ENCODE measurements at places on chromosomes 6 and 20.
A peak's percentile ranks its signal among the peaks of the same experiment; 100 is the strongest.

- peak; percentile 73 for DNase-seq
These were observed 4.5 kb upstream of the TNXB start for GRCh38 chr6:32113386-32114352.

DNA sequence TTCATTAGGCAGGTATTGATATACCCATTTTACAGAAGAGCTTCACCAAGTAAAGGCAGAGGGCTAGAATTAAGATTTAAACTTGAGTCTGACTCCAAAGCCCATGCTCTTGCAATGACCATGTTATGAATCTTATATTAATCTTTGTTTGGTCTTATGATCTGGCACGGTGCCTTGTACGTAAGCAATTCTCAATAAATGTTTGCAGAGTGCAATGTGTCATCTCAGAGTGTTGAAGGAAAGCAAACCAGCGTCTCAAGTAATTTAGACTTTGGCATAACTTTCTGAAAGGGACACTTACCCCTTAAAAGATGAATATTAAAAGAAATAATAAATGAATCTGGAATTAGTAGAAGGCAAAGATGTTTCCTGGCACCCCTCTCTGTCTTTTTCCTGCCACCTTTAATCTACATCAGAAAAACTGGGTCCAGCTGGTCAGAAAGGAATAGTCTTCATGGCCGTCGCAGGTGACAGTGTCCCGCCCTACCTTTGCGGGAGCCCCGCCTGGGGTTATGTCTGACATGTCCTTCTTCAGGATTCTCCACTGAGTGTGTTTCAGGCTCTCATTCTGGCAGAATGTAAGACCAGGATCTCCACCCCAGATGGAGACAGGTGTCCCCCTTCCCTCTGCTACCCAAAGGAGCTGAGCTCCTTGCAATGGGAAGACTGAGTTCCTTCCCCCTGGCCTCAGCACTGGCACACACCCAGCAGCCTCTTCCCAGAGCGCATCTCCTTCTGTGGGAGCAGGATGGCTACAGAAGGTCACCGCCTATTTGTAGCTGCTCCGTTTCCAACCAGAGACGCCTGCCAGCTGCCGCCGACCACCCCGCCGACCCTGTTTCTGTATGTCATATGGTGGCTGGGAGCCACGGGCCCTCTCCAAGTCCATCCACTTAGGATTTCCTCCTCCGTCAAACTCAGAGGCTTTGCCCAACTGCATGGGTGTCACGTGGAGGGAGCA lies 266.3 kb upstream of the ECI2 start:
- peak; percentile 42 for DNase-seq

- DNase-seq = no peak
These were observed 116.5 kb upstream of the BMP2 start for GRCh38 chr20:6651016-6651415.

GRCh38 chr20:63973636-63974401 lies 4.1 kb upstream of the ZNF512B start:
- DNase-seq = peak; percentile 87

- DNase-seq = no peak
These were observed 66.1 kb upstream of the GLP1R start for GRCh38 chr6:38982470-38982869.

- DNase-seq = no peak
These were observed 23.4 kb upstream of the APMAP start for GRCh38 chr20:25015986-25016385.

- no peak for DNase-seq
These were observed 237.3 kb downstream of the CLVS2 start for GRCh38 chr6:123233336-123233735.

Data from A549 (cell line).